ENCODE measurements at places on chromosomes 2 and 18. TPM values are rescaled to one million over a fixed set of nuclear protein-coding genes. Genes with fewer than 3 reads are reported as not detected.

DNA sequence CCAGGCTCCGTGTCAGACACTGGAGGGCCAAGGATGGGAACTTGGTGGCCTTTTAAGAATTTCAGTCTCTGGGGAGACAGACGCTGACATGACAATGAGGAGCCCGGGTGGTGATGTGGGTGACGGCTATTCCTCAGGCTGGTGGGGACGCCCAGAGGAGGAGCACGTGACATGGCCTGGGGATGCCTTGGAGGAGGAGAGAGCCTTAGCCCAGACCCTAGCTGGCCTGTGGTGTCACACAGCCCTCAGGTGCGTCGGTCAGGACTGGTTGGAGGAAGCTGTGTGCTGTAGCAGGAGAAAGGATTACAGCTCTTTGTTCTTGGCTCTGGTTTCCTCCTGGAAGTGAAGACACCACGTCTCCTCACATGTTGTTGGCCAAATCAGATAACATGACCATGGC lies 40.0 kb upstream of the SCLY start:
- no peak for ATAC-seq

GRCh38 chr2:100291152-100291970 lies 30.9 kb downstream of the LONRF2 start:
- peak; percentile 91 for ATAC-seq

DNA sequence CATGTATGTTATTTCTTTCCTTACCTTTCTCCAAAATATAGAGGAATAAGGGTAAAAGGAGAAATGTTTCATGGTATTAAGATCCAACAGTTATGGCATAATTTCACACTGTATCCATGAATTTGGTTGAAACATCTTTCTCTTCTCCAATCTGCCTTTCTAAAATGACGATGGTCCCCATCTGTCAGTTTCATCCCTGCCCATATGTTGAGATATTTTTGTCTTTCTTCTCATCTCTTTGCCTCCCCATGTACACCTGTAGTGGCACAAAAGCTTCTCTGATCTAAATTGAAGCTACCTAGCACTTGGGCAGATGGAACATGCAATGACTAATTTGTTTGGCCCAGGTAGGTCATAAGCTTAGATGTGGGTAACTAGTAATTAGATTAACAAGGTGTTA lies 90.7 kb upstream of the LRRTM1 start:
- no peak for ATAC-seq

DNA sequence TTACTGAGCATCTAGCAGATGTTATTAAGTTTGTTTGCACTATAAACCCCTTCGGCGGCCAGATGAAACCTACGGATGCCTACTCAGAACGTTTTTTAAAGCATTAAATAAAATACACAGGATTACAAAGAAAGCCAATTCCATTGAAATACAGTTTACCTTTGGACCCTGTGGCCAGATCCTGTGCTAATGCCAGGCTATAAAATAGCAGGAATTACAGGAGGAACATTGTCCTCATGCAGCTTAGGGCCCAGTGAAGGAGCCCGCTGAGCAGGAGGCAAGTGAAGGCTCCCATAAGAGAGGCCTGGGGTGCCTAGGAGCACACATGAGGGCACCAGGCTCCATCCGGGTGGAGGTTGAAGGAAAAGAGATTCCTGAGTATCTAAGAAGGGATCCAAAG lies 310.4 kb downstream of the MTX2 start:
- no peak for ATAC-seq

GRCh38 chr18:55314615-55315237 lies 273.3 kb downstream of the TCF4 start:
- ATAC-seq = no peak

GRCh38 chr2:120933693-120934573 lies 198.3 kb downstream of the GLI2 start:
- ATAC-seq = no peak

DNA sequence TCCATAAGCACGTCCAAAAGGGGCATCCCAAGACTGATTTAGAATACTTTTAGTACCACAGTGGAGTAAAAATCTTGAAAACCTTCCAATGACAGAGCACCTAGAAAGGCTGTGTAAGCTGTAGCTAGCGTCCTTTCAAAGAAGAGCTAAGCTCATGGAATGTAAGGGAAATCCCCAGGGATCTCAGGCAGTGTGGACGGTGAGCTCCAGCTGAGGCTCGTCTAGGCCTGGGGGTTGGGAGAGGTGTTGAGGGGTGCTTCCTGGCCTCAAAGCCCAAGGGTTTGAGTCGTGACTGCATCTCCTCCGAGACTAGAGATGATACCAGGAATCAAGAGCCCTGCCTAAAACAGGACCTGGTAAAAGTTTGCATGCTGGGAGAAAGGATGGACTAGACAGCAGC lies 7.6 kb downstream of the CTIF start:
- no peak for ATAC-seq

- ATAC-seq = no peak
Measured at GRCh38 chr2:200041639-200042038, 86.3 kb downstream of the MAIP1 start.

GRCh38 chr2:67974559-67975430 lies 88.0 kb downstream of the C1D start:
- ATAC-seq = no peak

GRCh38 chr2:100944617-100945432 lies 57.3 kb upstream of the RPL31 start:
- no peak for ATAC-seq

- peak; percentile 41 for ATAC-seq
Measured at GRCh38 chr18:76499637-76500340, 4.7 kb upstream of the ZNF516 start.

- ATAC-seq = no peak
Measured at GRCh38 chr2:3268705-3269029, 109.0 kb downstream of the EIPR1 start.

- ATAC-seq = no peak
Measured at GRCh38 chr2:18154812-18155211, 276.3 kb downstream of the KCNS3 start.

- no peak for ATAC-seq
Measured at GRCh38 chr2:56117764-56118163, 66.0 kb upstream of the CCDC85A start.

- ATAC-seq = no peak
Measured at GRCh38 chr18:394987-395362, 105.5 kb downstream of the COLEC12 start.

DNA sequence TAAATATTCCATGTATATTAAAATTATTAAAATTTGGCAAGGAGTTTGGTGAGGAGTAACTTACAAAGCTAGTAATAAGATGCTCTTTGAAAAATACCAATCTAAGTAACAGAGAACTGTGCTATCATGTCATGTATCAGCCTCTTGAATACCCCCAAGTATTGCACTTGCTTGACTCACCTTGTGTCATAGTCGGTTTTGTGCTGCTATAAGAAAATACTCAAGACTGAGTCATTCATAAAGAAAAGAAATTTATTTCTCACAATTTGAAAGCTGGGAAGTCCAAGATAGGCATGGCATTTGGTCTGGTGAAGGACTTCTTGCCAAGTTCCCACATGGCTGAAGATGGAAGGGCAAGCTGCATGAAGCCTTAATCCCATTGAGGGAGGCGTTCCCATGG lies 179.2 kb downstream of the MEMO1 start:
- no peak for ATAC-seq

GRCh38 chr2:109623923-109624322 lies 9.8 kb downstream of the SOWAHC start:
- no peak for ATAC-seq

- peak; percentile 1 for ATAC-seq
Measured at GRCh38 chr2:19900931-19901441, 797 bp downstream of the TTC32 start.

GRCh38 chr2:136361521-136361920 lies 243.6 kb upstream of the CXCR4 start:
- peak; percentile 56 for ATAC-seq

GRCh38 chr2:181264001-181264400 lies 193.2 kb upstream of the ITGA4 start:
- no peak for ATAC-seq

DNA sequence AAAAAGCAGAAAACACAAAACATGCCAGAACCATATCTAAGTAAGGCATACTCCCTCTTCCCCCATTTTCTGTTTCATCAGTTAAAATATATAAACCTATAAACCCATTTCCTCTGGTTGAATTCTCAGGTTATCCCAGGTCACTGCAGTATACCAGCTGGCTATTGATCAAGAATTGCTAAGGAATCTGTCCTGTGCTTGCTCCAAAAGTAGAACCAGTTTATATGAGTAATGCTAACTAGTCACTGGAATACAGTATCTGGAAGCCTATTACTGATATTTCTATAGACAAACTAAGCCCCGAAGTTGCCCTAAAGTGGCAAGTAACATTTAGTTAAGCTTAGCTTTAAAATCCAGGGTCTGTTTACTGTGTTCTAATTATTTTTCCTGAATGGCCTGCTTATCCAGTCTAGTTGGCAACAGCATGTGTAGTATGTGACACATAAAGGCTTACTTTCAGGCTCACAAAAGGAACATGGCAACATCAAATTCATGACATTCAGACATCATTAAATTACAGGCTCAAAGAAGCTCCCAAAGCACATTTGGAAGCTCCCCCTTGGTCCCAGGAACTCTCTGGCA lies 102.9 kb upstream of the ARL5A start:
- ATAC-seq = no peak

GRCh38 chr2:151486053-151486452 lies 76.4 kb downstream of the RIF1 start:
- peak; percentile 11 for ATAC-seq

- ATAC-seq = no peak
Measured at GRCh38 chr18:5150894-5151293, 46.2 kb downstream of the AKAIN1 start.

NEURL3 gene
- total RNA-seq = 3.4 TPM

BMP10 gene
- total RNA-seq = not detected

NT5C1B gene
- total RNA-seq = not detected

TMEFF2 gene
- not detected for total RNA-seq

CSRNP3 gene
- not detected for total RNA-seq

SULT1C4 gene
- not detected for total RNA-seq

SERPINB7 gene
- total RNA-seq = not detected

APLF gene
- total RNA-seq = 1.4 TPM

TPO gene
- 0.08 TPM for total RNA-seq

NT5DC4 gene
- not detected for total RNA-seq

PER2 gene
- total RNA-seq = 23.7 TPM

PDCL3 gene
- 55.9 TPM for total RNA-seq

All from activated T-helper 17 cell treated with anti-CD3 and anti-CD28 coated beads, Interleukin-2, amount 50 U/mL, for 72 hours (primary cell).